ENCODE measurements at places on chromosomes 1 and 21.
A peak's percentile ranks its signal among the peaks of the same experiment; 100 is the strongest.

- no peak for DNase-seq
Measured at GRCh38 chr1:228752675-228753265, 17.5 kb downstream of the RHOU start.

DNA sequence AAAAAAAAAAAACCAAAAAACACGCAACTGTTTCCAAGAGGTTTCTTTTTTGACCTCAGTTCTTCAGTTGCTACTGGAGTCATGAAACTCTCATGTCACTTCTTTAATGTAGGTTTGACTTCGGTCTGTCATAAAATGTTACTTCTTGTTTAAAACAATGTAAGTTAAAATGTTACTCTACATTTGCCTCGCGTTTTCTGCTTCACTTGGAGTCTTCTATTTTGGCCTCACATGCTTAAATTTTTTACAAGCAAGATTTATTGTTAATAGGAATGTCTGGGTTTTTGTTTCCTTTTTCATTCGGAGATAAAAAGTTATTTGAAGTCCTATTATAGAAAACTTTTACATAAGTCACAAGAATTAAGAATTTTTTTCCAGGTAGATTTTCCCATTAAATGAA, 880.2 kb downstream of the LTN1 start:
- DNase-seq, result no peak

DNA sequence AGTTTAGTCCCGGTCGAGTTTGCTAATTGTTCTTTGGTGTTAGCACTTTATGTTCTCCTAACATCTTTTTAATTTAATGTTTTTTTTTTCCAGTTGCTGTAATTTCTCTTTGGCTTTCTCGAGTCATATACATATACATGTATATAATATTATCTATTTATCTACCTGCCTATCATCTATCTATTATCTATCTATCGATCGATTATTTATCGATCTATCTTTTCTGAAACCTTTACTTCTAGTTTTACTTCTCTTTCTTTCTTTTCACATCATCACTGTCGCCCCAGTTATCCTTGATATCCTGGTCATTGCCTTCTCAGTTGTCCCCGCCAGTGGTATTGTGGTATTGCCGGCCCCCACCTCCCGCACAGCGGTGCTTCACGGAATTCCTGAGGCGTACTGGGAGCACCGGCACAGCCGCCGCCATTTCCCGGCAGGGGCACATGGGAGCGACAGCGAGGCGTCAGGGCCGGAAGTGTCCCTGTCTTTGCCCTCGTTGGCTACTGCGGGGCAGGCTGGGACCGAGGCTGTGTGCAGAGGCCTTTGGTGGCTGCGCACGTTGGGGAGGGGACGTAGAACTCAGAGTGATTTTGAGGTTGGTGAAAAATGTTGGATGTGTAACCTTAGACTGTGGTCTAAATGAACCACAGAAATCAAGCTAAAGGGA, 101.1 kb downstream of the NUF2 start:
- DNase-seq, result no peak

DNA sequence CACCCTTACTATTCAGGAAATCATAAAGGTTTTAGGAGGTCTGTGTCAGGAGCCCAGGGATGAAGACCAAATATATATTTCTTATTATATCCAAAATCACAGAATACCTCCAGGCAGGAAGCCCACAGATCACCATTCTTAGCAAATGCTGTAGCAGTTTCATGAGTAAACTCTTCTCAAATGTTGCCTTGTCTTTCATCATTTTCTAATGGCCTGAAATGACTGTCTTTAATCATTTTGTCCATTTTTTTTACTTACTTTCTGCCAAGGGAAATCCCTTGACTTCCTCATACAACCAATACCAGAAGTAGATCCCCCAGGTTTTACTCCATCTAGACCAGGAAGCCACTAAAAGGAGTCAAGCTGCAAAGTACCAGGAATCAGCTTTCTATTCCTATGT, 32.4 kb downstream of the PSMG1 start:
- no peak for DNase-seq

DNA sequence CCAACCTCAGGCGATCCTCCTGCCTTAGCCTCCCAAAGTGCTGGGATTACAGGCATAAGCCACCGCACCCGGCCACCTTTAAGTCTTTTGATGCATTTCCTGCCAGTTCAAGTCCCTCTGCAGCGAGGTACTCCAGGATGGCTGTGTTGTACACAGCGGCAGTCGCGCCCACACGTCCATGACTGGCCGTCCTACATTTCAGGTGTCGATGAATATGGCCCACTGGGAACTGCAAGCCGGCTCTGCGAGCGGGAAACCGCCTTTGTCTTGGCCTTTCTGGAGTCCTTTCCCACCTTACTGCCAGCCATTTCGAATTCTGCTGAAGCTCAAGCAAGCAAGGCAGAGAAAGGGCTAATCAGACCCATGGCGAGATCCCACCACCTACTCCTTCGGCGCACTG, 34.6 kb downstream of the TRAPPC10 start:
- no peak for DNase-seq

GRCh38 chr1:43531906-43532584, 1.4 kb downstream of the PTPRF start:
- no peak for DNase-seq

GRCh38 chr1:212119397-212119837, 83.9 kb downstream of the DTL start:
- DNase-seq, result no peak

DNA sequence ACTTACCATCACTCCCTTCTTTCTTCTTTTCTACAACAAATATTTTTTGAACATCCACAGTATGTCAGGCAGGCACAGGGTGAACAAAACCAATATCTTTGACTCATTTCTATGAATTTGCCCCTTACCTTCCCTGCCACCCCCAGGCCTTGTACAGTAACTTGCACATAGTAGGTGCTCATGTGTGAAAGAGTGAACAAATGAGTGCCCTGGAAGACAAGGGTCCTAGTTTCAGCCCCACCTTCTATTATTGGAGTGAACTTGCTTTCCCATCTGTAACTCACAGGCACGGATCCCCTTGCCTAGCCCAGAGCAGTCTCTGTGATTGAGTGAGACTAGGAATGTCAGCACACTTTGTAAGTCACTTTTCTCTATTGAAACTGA, 12.8 kb downstream of the ZDHHC18 start:
- DNase-seq, result no peak

- no peak for DNase-seq
Measured at GRCh38 chr21:45286671-45287437, 841 bp downstream of the POFUT2 start.

DNA sequence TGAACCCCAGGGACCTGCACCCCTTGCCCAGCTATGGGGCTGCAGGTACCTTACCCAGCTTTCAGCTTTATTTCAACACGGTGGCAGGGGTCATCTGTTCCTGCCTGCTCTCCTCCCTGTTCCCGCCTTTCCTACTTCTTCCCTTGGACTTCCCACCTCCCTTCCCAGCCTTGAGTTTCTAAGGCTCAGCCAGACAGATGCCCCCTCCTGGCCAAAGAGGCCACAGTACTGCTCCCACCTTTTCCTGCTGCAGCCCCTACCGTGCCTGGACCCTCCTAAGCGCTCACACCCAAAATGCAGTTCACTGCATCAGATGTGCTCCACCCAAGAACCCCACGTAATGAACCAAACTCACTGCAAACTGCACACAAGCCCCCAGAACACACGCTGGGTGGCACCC, 7.7 kb downstream of the NOC2L start:
- DNase-seq, result no peak

GRCh38 chr1:210340841-210341240, 12.1 kb downstream of the HHAT start:
- no peak for DNase-seq

DNA sequence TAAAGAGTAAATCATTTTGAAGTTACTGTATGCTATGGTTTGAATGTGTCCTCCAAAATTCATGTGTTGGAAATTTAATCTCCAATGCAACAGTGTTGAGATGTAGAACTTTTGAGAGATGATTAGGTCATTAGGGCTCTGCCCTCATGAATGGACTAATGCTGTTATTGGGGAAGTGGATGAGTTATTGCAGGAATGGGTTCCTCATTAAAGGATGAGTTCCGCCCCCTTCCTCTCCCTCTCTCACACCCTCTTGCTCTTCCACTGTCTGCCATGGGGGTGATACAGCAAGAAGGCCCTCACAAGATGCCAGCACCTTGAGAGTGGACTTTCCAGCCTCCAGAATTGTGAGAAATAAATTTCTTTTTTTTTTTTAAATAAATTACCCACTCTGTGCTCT, 97.6 kb downstream of the ATP1A1 start:
- no peak for DNase-seq

GRCh38 chr1:65393928-65394327, 26.5 kb upstream of the LEPR start:
- DNase-seq, result no peak

GRCh38 chr1:60402216-60402615, 328.6 kb upstream of the C1orf87 start:
- DNase-seq, result no peak

DNA sequence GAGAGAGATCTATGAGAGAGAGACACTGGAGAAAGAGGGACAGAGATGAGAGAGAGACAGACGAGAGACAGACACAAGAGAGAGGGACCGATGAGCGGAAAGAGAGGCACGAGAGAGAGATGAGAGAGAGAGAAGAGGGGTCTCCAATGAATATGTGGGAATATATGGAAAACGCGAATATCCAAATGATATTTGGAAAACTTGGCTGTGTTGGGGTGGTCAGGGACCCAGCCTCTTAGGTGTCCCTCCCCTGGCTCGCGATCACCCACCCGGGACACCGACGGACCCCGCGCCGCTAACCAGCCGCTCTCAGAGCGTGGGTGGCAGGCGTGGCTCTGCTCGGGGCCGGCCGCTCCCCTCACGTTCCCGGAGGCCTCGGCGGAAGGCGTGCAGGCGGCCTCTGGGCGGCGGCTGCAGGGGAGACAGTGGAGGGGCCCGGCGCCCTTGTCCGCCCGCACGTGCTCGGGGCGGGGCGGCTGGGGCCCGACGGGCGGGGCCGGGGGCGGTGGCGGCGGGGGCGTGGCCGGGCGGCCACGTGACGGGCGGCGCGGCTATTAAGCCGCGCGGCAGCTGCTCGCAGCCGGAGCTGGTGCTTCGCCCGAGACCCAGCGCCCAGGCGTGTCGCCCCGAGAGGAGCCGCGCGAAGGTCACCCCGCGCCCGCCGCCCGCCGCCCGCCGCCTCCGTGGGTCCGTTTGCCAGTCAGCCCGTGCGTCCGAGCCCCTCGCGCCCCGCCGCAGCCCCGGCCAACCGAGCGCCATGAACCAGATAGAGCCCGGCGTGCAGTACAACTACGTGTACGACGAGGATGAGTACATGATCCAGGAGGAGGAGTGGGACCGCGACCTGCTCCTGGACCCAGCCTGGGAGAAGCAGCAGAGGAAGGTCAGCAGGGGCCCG, at the start of gene ACTN2:
TSS of gene ACTN2 (plus strand) at position 583 of the 898 bp plus-strand sequence. CDS start at position 758, 175 bp downstream.
- DNase-seq, result peak; percentile 29

GRCh38 chr1:28264897-28265296, 5.6 kb downstream of the SESN2 start:
- no peak for DNase-seq

DNA sequence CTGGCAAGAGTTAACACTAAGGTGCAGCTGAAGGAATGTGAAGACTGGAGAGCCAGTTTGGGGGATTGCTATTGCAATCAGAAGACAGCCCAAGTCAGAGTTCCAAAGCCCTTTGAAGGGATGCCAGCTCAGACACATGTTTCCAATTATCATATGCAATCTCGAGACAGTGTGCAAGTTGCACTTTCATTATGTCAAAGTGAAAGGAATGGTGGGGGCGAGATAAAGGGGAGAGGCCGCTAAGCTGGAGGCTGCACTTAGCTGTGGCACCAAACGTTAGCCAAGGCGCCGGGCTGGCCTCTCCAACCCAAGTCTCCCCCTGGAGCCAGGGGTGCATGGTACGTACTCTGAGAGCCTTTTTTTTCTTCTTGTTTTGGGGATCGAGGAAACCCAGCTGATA, 58.0 kb downstream of the NGF start:
- no peak for DNase-seq

DNA sequence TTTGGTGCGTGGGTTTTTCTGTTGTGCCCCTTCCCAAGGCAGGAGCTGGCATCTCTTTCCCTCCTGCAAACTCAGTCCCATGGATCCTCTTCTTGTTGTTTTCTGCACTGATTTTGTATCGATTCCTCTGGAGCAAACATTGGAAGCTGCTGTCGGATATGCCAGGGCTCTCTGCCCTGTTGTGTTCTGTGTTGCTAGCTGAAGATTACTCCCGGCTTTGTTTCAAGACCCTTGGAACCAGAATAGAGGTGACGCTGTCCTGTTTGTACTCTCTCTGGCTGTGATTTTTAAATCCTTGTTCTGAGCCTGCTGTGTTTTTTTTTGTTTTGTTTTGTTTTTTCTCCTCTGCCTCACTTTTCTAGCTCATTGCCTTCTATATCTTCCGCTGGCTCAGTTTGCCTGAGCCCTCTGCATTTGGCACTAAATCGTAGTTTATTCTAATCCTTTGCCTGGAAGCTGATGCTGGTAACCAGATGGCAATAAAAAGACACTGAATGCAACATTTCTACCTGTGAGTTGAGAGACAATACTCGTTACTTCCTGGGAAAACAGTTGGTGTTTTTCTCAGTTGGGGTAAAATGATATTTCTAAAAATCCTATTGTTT, 67.0 kb downstream of the BACH1 start:
- no peak for DNase-seq

DNA sequence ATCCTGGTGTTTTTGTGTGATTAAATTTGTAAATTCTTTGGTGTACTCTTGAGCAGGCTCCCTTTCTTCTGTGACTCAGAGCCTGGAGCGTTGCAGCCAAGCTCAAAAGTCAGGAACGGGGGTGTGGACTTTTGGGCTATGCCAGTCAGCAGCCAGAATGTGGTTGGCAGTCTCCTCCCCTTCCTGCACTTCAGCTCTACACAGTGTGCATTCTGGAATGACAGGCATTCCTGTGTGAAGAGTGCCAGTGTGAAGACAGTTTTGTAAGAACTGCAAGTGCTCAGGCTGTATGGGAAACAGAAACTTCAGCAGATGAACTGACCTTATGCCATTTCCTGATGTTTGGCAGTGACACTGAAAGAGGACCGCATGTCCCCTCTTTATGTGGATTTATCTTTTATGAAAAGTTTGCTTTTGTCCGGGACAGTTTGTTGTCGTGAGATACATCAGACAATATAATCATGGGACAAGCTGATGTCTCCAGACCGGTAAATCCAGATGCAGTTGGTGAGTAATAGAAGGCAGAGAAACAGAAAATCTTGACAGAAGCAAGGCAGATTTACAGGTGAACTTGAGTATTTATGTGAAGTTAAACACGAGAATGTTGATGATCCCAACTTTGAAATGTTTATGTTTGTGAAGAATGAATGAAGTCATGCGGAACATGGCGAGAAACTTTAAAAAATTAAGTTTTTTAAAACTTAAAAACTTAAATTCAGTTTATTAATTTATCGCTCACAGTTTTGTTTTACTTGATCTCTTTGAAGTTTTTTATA, 67.7 kb upstream of the RCC1 start:
- no peak for DNase-seq

GRCh38 chr1:192824511-192824910, 15.7 kb downstream of the RGS2 start:
- no peak for DNase-seq

DNA sequence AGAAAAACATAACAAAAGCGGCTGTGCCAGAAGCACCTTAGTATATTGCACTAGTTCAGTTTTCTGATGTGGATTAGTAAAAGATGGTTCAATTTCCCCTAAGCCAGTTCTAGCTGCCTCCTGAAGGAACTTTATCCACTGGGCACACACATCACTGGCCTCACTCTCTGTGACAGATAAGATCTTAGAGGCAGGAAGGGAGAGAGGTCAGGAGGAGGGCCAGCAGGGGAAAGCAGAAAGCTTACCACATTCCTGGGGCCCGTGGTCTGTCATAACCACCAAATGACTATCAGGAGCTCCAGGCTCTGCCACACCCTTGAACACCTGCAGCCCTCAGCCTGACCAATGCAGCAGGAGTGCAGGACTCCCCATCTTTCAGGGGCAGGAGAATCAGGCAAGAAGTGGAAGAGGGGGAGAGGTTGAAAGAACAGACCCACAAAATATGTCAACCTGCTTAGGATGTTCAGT, 37.8 kb downstream of the LRRC71 start:
- no peak for DNase-seq

GRCh38 chr1:228457017-228457395, 30.2 kb upstream of the RNF187 start:
- DNase-seq, result no peak
